ENCODE measurements at places on chromosomes 5 and 9.

GRCh38 chr5:137845472-137845871 is 22.2 kb upstream of the MYOT start:
- DNase-seq, result no peak

DNA sequence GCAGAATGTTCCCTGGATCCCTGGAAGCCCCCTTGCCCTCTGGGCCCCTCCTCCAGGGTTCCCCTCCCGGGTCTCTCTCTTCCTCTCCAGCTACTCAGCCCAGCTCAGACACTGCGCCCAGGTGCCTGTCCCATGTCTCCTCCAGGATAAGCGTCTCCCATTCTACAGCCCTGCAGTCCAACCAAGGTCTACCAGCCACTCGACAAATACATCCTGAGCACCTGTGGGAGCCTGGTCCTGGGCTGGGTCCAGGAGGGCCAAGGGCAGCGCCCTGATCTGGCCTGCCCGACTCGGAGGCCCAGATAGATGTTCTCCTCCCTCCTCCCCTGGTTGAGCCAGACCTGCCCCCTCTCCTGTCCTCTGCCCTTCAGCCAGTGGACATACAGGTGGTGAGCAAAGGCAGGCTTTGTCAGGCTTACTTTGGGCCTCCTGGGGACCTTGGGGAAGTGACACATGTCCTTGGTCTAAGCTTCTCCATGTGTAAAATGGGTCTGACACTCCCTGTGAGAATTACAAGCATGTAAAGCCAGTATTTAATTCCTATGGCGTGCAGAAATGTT is 1.4 kb downstream of the FLT4 start:
- no peak for DNase-seq

- DNase-seq, result peak; percentile 1
Measured at GRCh38 chr5:19270153-19270552, 717.8 kb downstream of the CDH18 start.

- DNase-seq, result no peak
Measured at GRCh38 chr9:109168170-109168569, 1.1 kb upstream of the FRRS1L start.

DNA sequence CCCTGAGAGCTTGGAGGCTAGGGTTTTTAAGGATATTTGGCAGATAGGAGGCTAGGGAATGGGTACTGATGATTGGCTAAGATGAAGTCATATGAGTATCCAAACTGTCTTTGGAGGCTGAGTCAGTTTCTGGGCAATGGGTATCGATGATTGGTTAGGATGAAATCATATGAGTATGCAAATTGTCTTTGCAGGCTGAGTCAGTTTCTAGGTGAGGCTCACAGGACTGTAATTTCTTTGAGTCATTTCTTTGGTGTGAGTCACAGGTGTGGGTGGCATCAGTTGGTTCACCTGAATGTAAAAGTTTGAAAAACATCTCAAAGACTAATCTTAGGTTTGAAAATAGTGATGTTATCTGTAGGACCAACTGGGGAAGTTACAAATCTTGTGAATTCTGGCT is 1068.0 kb downstream of the NR2F1-AS1 start:
- DNase-seq, result no peak

DNA sequence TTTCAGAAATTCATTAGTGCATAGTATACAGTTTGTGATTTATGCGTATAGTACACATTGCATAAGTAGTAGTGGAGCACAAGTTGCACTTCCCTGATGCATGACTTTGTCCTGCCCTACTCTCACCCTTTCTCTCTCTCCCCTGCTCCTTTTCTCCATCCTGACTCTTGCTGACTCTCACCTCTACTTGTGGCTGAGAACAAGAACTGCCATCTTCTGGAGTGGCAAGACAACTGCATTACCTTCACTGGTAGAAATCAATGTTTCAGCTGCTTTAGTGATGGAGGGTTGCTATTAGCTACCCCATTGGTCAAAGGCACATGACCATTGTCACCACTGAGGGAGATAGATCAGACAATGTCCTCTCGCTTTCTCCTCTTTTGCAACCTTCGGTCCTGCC is 26.9 kb downstream of the SPEF2 start:
- DNase-seq, result no peak

Data from fibroblast of skin of right quadriceps (primary cell).